Stimulated activated CD8-positive, alpha-beta memory T cell treated with anti-CD3 and anti-CD28 coated beads, Interleukin-2, amount 100 ng/mL, for 48 hours (primary cell): ENCODE measurements at places on chromosomes 6 and 20.

DNA sequence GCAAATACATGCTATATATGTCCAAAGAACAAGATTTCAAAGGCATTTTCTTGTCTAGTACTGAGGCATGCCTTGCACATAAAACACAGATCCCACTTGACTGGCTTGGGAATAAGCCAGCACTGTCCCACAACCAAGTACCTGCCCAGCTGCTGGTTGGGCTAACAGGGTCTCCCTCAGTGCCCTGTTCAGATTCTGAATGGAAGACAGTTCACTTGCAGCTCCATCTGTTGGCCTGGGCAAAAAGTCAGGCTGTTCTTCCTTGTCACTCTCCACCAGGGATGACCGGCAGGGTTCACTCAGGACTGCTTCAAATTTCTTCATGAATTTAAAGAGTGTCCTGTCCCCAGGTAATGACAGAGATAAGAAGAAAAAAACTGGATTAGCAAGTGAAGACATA, 44.4 kb upstream of the LYRM2 start:
- no peak for DNase-seq

DNA sequence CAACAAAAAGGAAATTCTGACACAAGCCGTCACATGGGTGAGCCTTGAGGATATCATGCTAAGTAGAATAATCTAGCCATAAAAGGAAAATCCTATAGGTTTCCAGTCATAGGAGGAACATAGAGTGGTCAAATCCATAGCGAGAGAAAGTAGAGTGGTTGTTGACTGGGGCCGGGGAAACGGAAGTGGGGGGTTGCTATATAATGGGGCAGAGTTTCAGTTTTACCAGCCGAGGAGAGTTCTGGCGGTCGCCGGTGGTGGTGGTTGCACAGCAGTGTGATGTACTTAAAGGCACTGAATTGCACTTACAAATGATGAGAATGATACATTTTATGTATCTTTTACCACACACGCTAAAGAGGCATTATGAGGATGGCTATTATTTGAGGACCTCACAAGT, 4.9 kb downstream of the GPR31 start:
- DNase-seq = no peak

DNA sequence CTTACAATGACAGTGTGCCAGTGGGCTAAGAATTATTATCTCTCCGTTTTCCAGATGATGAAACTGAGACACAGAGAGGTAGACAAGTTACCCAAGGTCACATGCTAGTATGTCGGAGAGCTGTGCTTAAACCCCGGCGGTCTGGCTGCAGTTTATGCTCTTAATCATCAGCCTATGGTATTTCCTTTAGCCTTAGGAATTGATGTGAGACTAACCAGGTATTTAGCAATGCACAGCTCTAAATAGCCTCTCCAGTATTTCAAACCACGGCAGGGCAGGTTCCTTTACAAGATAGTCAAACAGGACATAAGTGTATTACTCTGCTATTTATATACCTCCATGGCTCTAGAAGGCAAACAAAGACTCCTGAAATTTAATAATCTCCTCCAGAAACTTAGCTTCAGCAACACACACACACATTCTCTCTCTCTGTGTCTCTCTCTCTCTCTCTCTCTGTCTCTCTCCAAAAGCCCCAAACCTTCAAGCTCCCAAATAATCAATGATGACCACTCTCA, 142.0 kb upstream of the ZNF217 start:
- DNase-seq = no peak

GRCh38 chr20:63114006-63114692, 101.8 kb downstream of the YTHDF1 start:
- no peak for DNase-seq
